ENCODE measurements at places on chromosomes 6 and 20.

- DNase-seq = peak; percentile 9
Measured at GRCh38 chr6:135331002-135331401, 149.9 kb downstream of the MYB start.

DNA sequence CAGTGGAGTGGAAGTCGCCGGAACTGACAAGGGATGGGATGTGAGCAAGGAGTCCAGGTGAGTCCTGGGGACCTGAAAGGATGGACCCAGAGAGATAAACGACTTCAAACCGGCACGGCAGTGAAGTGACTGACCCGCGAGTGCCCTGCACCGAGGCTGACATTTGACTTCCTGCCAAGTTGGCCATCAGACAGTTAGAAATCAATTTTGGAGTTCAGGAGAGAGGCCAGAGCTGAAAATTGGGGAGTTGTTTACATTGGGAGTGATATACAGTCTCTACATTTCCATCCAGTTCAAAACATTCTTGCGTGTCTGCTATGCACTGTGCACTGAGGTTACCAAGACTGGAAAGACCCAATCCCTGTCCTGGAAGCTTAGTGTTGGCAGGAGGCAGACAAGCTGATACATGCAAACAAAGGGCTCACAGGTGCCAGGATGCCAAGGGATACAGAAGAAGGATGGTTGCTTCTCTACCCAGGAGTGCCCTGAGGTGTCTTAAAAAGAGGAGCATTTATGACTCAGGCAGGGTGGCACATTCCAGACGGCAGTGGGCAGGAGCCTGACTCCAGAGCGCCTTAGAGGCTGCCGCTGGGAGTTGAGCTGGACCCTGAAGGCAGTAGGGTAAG lies 186.6 kb downstream of the MTHFD1L start:
- no peak for DNase-seq

- DNase-seq = no peak
Measured at GRCh38 chr20:48862279-48862678, 34.5 kb upstream of the PREX1 start.

GRCh38 chr20:6007529-6008103 lies 46.2 kb downstream of the LRRN4 start:
- no peak for DNase-seq

DNA sequence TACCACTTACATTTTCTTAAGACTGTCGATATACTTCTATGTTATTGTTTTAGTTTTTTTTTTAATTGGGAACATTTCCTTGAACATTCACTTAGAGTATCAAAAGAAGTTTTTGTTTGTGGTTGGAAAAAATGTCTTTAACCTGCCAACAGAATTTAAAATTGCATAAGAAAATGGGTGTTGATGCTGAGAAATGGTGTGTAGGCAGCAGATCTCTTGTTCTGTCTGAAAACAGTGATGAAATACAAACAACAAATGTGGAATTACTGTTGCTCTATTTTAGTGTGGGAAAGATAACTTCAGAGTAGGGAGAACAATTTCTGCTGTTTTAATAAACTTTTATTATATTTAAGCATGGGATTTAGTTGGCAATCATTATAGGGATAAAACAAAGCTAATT lies 293.5 kb downstream of the CDKAL1 start:
- DNase-seq = peak; percentile 5

GRCh38 chr6:34489207-34489805 lies 23.4 kb downstream of the PACSIN1 start:
- DNase-seq = no peak

GRCh38 chr6:111486921-111487320 lies 3.9 kb upstream of the REV3L start:
- DNase-seq = no peak

GRCh38 chr6:45590696-45591184 lies 213.0 kb upstream of the SUPT3H start:
- peak; percentile 47 for DNase-seq

- DNase-seq = peak; percentile 93
Measured at GRCh38 chr20:62302341-62303061, at the start of gene ADRM1. ADRM1 (plus strand) TSS chr20:62302997; CDS start chr20:62303569, 572 bp downstream.

DNA sequence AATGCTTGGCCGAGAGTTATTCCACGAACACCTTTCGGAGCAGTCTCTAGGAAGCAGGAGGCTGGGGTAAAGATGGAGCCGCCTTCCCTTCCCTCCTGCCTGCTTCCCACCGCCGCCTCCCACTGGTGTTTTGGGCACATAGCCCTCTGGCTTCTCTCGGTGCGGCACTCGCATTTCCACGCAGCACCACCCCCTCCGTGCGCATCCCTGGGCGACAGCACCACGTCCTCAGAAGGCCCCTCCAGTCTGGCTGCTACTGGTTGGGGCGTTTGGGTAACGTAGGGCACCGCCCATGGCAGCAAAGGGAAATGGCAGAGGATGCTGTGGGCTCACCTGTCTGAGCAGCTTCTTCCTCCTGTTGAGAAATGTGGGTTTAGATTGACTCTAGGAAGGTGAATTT lies 2.4 kb downstream of the COL20A1 start:
- DNase-seq = no peak

DNA sequence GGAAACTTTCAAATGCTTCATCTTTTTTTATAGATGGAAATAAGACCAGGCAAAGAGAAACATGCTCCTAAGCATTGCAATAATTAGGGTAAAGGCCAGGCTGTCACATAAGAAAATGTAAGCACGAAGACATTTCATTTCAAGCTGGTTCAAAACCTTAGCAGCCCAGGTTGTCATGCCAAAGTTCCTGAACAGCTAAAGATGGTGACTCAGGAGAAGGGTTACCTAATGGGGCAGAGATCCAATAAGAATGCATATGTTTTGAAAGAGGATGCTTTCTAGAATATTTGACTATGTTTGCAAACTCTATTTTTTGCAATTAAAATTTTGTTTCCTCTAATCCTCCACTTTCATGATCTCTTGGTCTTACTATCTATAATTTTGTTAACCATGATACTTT lies 65.6 kb upstream of the PHACTR2 start:
- no peak for DNase-seq

GRCh38 chr20:12455148-12455547 lies 537.5 kb downstream of the BTBD3 start:
- DNase-seq = no peak

DNA sequence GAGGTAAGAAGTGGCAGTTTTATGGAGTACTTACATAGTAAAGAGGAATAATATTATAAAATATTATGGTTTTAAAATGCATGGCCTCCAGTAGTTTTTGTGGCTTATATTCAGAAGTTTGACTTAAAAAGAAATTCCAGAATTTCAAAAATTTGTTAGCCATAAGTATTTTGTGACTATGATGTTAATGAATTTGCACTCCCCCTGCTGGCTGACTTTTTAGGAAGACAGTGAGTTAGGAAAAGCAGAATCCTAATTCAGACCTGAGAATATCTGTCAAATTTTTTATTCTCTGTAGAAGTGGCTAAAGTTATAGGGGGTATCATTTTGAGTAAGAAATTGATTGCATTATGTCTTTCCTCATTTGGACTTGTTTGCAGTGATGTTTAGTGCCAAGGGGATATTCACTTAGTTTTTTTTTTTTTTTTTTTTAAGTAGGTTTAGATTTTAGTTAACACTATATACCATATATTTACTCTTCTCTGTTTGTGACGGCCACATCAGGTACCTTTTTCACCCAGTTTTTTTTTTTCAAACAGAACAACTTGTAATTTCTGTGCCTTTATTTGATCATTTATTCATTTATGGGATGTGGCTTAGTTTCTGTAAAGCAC lies 40.8 kb downstream of the ZFAND3 start:
- peak; percentile 58 for DNase-seq

GRCh38 chr6:139020689-139021088 lies 7.9 kb upstream of the ABRACL start:
- DNase-seq = no peak

DNA sequence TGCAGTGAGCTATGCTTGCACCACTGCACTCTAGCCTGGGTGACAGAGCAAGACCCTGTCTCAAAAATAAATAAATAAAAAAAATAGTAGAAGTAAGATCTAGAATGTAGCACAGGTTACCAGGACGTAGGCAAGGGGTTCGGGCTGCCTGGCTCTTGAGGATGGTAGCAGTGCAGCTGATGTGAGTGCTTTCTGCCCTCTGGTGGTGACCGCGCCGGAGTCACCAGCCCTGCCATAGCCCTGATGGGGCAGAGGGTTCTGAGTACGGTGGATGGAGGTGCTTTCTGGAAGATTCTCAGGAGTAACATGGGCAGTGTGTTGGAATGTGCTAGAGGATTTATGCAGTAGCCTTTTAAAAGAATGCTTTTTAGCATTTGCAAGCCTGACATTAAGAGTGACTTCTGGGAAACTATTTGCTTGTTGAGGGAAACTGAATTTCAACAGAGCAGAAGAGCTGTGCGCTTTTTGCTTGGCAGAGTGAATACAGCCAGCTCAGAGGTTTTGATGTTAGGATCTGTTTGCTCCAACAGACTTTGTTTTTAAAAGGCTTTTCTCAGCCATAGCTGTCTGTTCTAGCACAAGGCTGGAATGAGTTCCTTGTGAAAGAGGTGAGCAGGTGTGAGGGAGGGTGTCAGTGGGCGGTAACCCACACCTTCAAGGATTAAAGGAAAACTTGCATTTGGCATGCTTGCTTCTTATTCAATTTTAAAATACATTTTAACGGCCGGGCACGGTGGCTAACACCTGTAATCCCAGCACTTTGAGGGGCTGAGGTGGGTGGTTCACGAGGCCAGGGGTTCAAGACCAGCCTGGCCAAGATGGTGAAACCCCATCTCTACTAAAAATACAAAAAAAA lies 65.9 kb downstream of the PTPN1 start:
- peak; percentile 44 for DNase-seq

DNA sequence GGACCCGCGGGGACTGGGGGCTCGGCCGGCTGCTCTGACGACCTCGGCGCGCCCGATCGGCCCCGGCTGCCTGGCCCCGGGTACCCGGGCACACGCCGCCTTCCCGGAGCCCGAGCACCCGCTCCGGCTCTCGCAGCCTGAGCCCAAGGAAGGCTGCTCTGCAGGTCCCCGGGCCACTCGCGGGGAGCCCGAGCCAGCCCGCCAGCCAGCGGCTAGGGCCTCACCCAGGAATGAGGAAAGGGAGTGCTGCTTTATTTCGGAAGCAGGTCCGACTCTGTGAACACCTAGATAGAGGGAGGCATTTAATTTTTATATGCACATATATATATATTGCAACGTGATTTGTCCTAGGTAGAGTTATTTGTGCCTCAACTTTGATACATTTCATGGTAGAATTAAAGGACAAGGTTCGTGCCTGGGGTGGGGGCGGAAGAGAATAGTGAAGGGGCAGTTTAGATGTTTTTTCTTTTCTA lies 15.5 kb downstream of the FOXA2 start:
- no peak for DNase-seq

GRCh38 chr6:161602359-161602758 lies 328.5 kb upstream of the AGPAT4 start:
- no peak for DNase-seq

DNA sequence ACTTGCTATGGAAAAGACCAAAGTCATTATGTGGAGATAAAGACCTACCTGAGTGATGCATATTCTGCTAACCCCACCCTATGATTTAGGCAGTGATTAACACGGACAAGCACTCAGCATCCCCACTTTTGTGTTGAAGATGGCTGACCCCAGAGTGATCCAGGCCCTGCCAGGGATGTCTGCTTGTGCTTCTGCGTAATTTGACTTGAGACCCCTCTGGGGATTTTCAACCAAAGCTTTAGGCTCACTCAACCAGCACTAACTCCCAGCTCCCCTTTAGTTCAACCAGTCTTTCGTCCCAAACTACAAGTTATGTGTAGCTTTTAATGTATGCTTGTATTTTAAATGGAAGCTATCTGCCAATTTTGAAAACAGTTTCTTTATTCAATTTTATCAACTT lies 538.0 kb upstream of the ID4 start:
- DNase-seq = no peak

Data from HCEC 1CT (cell line).